Lung microvascular endothelial cell (primary cell): ENCODE measurements at places on chromosomes 7 and 10.

DNA sequence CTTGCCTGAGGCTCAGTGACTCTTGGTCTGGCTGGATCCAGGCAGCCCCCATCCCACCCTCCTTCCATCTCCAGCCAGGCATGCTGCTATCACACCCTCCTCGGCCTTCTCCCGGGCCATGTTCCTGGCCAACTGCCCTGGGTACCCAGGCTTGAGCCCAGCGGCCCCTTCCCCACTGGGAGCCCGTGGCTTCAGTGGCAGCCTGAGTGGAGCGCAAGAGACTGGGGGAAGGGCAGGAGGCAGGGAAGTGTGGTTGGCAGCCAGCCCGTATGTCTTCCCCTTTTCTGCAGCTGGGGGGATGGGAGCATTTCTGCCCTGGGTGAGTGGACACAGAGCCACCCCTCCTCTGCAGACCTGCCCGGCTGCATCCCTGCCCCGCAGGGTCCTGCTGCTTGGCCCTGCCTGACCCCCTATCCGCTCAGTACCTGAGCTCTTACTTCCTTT, 148.5 kb downstream of the ARHGAP22 start:
- peak; percentile 62 for DNase-seq

DNA sequence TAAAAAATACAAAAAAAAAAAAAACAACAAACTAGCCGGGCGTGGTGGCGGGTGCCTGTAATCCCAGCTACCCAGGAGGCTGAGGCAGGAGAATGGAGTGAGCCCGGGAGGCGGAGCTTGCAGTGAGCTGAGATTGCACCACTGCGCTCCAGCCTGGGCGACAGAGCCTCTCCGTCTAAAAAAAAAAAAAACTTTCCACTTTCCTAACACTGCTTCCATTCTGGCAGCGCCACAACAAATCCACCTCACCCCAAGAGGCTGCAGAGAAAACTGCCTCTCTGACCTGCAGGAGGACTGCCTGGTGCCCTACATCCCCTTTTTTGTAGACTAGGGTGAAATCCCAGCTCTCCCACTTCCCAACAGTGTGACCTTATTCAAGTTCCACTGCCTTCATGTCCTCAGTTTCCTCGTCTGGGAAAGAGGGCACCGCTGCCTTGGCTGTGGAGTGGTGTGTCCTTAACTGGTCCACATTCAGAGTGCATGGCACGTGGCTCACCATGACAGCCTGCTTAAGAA, 2.6 kb upstream of the MBL2 start:
- no peak for DNase-seq

DNA sequence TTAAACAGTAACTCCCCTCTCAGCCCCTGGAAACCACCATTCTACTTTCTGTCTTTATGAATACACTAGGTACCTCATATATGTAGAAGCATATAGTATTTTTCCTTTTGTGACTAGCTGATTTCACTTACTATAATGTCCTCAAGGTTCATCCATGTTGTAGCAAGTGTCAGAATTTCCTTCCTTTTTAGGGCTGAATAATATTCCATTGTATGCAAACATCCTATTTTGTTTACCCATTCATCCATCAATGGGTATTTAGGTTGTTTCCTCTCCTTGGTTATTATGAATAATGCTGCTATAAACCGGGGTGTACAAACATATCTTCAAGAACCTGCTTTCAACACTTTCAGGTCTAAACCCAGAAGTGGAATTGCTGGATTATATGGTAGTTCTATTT, 125.3 kb downstream of the SGMS1 start:
- no peak for DNase-seq

- DNase-seq, result no peak
Measured at GRCh38 chr10:65394502-65395297, 1531.1 kb upstream of the LRRTM3 start.

- DNase-seq, result no peak
Measured at GRCh38 chr7:30829471-30829870, 58.3 kb downstream of the MINDY4 start.

DNA sequence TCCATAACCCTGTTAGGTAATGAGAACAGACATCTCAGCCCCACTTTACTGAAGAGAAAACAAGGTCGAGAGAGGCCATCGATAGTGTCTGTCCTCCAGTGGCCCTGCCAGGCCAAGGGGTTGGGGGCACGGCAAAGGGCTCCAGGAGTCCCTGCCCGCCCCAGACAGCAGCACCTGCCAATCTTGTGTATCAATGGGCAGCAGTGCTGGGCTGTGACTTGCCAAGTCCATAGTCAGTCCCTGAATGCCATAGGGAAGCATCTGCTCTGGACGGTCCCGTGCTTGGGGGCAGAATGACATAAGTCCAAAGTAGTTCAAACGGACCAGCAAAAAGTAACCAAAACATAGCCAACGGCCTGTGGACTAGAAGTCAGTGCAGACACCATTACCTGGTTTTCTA, 33.2 kb downstream of the DLG5 start:
- no peak for DNase-seq

DNA sequence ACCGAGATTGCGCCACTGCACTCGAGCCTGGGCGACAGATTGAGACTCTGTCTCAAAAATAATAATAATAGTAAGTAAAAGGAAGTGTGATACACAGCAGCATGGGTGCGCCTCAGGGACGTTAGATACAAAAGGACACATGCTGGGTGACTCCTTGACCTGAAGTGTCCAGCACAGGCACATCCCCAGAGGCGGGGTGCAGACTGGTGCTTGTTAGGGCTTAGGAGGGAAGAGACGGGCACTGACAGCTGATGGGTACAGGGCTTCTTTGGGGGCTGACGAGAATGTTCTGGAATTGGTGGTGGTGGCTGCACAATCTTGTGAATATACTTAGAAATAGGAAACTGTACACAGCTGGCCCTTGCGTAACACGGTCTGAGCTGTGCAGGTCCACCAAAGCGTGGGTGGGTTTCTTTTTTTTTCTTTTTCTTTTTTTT, 61.8 kb upstream of the DNAJB6 start:
- no peak for DNase-seq
